ENCODE measurements at places on chromosomes 3 and 15.

DNA sequence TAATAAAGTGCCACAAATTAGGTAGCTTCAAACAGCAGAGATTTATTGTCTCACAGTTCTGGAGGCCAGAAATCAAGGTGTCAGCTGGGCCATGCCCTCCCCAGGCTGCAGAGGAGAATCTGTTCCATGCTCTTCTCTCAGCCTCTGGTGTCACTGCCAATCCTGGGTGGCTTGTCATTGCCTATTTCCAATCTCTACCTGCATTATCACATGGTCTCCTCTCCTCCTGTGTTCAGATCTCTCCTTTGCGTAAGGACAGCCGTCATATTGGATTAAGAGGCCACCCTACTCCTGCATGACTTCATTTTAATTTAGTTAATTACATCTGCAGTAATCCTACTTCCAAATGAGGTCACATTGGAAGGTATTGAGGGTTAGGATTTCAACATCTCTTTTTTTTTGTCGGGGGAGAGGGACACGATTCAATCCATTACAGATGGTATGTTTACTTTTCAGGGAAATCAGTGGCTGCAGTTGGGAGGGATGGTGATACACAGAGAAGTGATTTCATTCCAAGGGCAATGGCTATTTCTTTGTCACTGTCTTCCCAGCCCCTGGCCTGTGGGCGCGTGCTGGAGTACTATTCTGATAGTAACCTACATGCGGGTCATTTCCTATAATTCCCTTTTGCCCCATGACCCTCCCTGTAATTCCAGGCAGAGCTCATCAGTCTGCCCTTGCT, 169.4 kb downstream of the MINAR1 start:
- no peak for DNase-seq

DNA sequence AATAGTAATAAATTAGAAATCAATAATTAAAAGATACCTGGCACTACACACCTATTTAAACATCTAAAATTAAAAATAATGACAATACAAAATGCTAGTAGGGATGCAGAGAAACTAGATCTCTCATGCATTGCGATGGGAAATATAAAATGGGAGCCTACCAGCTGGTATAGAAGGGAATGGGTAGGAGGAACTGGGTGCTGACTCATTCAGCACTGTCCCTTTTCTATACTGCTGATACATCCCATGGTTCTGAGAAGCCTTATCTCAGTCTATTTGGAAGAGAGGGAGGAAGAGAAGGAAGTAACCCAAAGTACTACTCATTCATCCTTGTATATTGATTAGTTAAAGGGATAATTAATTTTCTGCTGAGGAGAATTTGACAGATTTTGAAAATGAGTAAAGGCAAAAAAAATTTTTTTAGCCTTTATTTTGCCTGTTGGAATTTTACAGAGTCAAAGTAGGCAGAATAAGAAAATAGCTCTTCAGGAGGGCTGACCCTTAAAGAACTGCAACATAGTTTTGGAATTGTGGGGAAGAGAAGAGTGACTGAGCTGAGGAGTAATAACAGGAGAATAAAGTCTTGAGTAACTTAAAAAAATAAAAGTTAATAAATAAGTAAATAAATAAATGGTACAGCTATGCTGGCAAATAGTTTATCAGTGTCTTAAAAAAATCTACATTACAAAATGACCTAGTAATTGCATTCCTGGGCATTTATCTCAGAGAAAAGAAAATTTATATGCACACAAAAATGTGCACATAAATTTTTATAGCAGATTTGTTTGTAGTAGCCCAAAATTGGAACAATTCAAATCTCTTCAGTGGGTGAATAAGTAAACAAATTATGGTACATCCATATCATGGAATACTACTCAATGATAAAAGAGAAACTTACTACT, 15.3 kb upstream of the BHLHE40 start:
- DNase-seq = no peak

DNA sequence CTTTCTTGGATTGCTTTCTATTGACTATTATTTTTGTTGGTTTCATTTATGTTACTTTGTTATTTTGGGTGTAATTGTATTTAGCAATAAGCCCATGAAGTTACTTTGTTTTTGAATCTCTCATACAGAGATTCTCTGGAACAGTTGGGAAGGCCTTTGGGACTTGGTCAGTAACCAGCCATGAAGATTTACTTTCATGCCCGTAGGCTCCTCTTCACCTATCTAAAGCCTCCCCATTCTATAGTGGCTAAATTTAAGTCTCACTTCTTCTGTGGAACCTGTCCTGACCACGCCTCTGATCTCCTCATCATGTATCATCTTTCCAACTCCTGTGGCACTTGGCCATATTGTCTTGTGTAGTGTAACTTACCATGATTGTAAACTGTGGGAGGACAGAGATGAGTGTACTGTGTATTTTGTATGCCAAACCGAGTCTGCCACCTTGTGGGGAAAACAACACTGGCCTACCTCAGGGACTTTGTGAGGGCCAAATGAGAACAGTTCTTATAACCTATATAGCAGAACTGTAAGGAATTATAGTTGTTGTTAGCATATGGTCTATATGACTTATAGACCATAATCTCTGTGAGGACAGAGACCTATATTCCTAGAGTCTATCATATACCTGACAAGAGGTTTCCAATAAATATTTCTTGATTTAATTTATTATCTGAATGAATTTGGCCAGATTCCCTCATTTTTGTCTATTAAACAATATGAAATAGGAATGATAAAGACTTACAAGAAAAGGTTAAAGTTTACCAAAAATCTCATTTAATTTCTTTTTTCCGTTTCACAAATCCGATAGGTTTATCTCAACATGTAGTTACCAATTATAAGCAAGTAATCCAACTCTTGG, 75.0 kb downstream of the STARD9 start:
- DNase-seq = no peak

- no peak for DNase-seq
These were observed 44.8 kb upstream of the RAF1 start for GRCh38 chr3:12708584-12709192.

GRCh38 chr3:101963902-101964362, 114.6 kb downstream of the NFKBIZ start:
- no peak for DNase-seq

- DNase-seq = no peak
These were observed 573.3 kb upstream of the TBL1XR1 start for GRCh38 chr3:177770383-177771230.

DNA sequence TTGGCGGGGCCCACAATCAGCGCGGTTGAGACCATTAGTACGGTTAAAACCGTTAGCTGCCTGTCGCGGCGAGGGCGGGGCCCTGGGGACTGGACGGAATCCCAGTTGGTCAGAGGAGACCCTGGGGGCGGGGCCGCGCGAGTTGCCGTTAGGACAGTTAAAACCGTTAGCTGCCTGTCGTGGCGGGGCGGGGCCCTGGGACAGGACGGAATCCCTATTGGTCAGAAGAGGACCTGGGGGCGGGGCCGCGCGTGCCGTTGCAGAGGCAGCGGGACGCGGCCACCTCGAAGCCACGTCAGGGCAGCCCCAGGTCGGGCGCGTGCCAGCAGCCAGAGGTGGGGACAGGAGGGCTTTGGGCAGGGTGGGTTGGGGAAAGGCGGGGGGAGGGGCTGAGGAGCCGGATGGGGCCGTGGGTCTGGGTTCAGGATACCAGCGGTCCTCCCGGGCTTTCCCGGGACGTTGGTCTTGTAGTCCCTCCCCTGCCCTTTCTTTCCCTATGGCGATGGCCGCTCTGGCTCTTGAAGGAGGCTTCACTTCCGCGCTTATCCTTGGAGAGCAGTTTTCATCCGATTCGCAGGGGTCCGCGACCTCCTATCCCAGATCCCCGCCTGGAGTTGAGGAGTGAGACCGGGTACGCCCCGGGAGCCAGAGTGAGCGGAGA, 28.0 kb downstream of the KLHDC8B start:
- DNase-seq = no peak

GRCh38 chr3:189292667-189293484, 121.1 kb downstream of the TPRG1 start:
- DNase-seq = no peak

DNA sequence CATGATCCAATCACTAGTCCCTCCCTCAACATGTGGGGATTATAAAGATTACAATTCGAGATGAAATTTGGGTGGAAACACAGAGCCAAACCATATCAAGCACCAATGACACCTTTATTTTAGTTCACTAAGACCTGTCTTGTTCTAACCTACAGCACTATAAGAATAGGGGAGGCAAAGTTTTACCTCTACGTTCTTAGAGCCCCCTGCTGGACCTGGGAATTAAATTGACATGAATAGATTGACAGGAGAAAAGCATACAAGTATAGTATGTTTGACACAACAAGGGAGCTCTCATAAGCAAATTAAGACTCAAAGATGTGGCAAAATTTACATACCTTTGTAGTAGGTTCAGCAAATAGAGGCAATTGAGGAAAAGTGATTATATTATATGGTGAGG, 974.4 kb upstream of the ALCAM start:
- no peak for DNase-seq

DNA sequence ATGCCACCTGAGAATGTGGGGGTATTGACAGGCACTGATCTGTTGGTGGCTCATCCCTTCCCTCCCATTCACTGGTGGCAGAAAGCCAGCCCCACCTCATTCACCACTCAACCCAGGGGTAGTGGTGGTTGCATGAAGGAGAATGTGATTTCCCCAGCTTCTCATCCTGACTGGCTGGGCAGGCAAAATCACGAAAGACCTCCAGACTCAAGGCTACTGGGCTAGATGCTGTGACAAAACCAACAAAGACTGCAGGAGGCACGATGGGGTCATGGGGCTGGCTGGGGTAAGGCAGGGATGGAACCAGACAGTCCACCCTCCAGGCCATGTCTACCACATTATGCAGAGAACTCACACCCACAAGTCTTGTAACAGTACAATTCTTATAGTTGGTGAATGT, 33.9 kb downstream of the FSTL1 start:
- DNase-seq = no peak

DNA sequence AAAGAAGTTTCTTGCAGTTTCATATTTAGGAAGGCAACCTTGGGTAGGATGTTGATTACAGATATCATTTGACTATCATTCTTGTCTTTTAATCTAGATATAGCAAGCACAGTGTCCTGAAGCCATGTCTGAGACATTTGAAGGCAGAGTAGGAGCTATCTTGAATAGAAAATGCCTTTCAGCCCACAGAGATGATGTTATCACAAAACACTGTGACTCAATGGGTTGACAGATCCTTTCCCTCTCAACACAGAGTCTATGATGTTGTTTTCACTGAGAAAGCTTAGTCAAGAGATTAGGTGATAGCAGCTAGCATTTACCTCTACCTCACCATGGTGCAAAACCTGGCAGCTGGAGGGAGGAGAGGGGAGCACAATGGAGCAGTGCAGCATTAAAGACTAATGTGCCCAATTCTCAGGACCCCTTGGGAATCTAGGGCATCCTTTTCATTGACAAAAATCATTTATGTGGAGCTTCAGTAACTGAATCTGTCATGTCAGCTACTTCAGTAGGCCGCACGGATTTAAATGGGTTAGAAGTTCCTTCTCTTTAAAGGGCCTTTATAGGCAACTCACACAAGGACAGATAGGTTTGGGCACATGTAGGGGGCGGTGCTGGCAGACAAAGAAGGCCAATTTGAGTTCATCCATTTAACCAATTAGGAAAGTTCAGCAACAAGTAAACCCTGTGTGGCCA, 121.8 kb downstream of the AGBL1 start:
- DNase-seq = no peak

GRCh38 chr3:117719316-117719926, 1009.8 kb downstream of the TUSC7 start:
- DNase-seq = no peak

DNA sequence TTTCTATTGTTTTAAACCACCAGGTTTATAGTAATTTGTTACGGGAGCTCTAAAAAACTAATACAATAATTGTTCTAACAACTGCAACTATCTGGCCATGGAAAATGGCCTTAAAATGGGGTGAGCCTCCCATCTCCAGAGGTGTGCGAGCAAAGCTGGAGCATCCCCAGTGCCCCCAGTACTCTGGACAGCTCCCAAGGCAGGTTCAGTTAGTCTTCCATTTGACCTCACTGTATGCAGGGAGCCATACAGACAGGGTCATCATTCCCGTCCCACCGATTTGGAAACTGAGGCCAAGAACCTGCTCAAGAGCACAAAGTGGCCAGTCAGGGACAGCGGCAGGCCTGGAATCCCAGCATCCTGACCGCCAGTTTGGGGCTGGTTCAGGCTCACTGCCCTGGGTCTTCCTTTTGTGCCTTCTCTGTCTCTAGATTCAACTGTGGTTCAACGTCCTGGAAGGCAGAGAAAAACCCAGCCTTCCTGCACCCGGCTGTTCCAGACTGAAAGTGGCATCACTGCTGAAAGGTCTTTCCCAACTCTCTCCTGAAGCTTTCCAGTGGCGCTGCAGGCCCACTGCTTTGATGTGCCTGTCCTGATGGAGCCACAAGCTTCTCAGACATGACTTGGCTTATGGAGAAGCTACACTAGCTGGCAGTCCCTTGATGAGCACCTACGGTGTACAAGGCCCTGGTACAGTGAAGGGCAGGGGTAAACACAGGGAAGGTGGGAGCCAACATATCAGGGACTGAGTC, 76.6 kb upstream of the LINGO1 start:
- no peak for DNase-seq

DNA sequence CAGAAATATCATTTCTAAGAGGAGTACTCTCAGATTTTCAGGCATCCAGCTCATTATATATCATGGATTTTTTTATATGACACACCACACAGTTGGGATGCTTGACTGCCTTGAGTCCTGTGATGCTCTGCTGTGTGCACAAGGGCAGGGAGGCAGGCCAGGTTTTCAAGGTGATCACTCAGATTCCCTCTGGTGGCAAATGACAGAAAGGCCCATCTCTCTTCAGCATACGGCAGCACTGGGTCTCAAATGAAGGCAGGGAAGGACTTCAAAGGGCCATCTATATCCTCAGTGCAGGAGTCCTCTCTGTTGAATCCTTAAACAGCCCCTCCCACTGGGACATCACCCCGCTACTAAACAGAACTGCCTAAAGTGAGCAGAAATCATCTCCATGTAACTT, 54.8 kb upstream of the MYO5C start:
- DNase-seq = no peak

- no peak for DNase-seq
These were observed 611 bp upstream of the BNIP2 start for GRCh38 chr15:59689626-59690236.

DNA sequence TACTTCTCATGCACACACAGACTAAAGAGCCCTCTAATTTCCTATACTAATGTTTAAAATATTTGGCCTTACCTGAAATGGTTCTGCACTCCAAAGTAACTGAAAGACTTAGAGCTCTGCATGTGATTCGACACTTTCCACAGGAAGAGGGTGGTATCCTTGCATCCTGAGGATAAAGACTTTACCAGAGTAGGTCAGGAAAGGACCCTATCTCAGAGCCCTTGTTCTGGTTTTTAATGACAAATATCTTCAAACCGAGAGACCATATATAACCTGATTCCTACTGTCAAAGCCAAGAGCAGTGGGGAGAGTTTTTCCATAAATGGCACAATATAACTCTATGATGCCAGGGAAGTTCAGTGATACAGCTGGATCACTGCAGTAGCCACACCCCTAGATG, at the start of gene GP5:
Gene GP5 (minus strand): TSS at position 101 of the 400 bp plus-strand sequence. CDS start 984 bp downstream, outside the sequence.
- DNase-seq = no peak

- no peak for DNase-seq
These were observed 1233.4 kb downstream of the ROBO2 start for GRCh38 chr3:78273326-78273725.

- no peak for DNase-seq
These were observed 44.0 kb upstream of the PCSK6 start for GRCh38 chr15:101533371-101534140.

Data from D721Med (cell line).